T follicular helper cell (primary cell): ENCODE measurements at places on chromosomes 7 and 10.

DNA sequence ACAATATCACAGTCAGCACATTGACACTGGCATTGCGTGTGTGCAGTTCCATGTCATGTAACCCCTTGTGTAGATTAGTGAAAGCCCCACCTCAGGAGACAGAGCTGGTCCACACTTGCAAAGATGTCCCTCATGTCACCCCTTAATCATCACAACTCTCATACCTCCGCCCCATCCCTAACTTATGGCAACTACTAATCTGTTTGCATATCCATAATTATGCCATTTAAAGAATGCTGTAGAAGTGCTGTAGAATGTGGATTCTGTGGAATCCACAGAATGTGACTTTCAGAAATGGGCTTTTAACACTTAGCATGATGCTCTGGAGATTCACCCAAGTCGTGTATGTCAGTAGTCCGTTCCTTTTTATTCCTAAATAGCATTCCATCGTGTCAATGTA is 102.8 kb upstream of the VSTM2A start:
- no peak for DNase-seq

DNA sequence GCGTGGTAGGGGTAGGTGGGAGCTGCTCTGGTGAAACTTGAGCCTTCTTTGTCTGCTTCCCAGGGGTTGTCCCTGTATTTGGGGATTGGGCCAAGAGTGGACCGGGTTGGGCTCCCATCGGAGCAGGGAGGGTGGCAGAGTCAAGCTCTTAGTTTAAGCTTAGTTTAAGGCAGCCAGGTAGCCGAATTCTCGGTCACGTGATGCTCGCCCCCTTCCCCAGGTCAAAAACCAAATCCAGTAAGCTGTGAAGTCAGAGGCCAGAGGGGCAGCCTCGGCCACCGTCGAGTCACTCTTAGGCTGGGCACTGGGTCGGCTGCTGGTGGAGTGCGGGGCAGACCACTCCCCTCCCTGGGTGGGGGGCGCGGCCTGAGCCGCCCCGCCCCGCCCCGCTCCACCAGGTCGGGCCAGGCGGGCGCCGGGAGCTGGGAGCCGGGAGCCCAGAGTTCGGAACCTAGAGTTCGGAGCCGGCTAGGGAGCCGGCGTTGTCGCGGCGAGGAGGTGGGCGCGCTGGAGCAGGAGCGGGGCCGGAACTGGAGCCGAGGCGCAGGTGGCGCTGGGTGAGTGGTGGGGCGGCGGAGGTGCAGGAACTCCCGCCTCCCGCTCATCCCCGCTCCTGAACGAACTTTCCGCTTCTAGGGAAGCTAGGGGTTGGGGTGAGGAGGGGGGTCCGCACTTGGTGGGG is 2.8 kb upstream of the LZTS2 start:
- DNase-seq, result peak; percentile 21

GRCh38 chr7:144903201-144903600 is 67.3 kb upstream of the TPK1 start:
- DNase-seq, result no peak

DNA sequence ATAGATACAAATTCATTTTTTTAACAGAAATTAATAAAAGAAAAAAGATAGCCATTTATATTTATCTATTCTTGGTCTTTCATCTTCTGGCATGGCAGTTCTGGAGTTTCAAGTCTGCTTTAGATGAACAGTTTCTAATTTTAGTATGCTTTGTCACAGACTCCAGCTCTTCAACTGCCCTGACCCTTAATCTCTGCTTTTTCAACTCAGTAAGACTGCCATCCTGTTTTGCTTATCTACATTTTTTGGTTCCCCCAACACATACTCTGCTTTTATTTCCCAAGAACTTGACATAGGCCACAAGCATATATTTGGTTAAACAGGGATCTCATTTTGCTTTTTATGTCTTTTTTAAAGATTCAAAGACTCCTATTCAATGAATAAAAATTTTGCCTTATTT is 309.3 kb upstream of the KCND2 start:
- no peak for DNase-seq

DNA sequence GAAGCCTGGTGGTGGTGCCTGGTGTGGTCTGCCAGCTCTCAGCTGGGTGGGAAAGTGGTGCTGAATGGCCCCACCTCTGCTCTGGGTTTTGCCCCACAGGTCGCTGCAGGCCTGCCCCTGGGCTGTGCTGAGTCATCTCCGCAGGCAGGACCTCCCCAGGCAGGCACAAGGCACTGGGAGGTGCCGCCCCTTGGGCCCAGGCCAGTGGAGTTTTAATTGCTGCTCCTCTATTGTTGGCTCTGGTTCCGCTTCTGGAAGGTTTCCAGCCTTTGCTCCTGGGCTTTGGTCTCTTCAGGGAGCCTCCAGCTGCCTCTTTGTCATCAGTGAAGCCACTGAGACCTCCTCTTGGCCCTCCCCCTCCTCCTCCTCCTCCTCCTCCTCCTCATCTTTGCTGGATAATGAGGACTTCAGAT is 180.3 kb upstream of the GRB10 start:
- no peak for DNase-seq

GRCh38 chr7:16558761-16559302 is 32.2 kb downstream of the LRRC72 start:
- DNase-seq, result no peak

- DNase-seq, result peak; percentile 37
These were observed 167.6 kb downstream of the AMPH start for GRCh38 chr7:38463277-38464225.

GRCh38 chr7:50292165-50292757 is 12.3 kb upstream of the IKZF1 start:
- no peak for DNase-seq

DNA sequence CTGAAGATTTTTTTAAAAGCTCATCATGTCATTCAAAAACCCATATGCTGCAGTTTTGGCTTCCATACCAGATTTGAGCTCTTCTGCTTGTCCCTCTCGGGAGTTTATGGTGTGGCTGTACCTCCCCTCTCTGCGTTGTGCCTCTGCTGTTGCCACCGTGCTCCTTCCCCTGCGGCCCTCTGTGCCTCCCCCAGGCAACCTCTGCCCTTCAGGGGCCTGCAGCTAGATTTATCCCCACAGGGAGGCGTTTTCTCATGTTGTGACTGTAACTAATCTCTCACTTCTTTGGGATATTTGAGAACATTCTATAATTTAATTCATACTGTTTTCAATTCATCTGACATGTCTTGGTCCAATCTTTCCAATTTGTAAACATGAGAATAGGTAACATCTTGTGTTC is 52.7 kb downstream of the TASOR2 start:
- DNase-seq, result no peak

GRCh38 chr7:157537056-157537455 is 200.3 kb downstream of the DNAJB6 start:
- DNase-seq, result no peak

DNA sequence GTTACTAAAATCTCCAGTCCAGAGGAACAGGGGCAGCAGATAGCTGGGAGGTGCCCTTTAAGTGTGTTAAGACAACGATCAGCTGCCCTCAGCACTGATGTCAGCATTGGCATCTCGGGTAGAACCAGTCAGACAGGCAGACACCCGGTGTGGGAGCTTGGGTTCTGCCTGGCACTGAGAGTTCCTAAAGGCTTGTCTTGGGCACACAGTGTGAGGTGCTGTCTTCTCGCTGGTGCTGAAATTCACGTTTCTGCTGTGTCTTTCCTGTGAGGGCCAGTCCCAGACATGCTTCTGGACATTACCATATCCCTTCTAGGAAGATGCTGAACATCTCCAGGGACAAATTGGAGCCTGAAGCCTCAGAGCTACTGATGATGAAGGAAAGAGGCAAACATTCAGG is 156.2 kb downstream of the DNAJB6 start:
- DNase-seq, result no peak

DNA sequence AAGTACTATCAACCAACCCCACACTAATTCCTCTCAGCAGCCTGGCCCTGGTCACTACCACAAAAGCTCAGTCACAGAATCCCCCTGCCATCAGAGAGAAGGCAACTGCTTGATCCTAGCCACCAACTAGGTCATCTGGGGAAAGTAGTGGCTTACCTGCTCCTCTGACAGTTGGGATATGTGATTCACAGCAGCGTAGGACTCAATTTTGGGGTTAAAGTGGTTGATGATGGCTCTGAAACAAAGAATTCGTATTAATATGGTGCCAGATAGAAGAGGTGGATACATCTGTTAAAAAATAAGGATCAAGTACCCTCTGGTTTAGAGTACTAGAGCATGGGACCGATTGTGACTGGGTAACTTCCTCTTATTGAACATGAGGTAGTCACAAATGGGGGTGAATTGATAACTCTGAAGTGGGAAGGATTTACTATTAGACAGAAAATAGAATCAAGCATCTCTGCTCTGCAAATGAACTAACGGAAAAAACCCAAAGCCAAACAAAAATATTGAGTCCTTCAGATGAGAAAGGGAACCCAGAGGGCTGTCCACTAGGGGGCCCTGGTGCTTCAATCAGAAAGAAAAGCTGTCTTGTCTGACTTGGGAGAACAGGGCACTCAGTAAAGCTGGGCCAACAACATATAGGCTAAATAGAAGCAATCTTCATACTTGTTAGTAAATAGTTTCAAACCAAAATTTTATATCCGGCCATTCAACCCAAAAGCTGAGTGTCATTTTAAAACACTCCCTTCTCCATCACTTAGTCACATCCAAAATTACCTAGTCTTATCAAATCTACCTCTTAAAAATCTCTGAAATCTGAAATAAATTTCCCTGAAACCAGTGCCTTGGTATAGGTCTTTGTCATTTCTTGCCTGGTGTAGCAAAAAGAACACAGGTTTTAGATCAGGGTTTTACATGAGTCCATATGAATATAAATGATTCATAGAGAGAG is 45.9 kb upstream of the KCNIP2 start:
- peak; percentile 36 for DNase-seq

DNA sequence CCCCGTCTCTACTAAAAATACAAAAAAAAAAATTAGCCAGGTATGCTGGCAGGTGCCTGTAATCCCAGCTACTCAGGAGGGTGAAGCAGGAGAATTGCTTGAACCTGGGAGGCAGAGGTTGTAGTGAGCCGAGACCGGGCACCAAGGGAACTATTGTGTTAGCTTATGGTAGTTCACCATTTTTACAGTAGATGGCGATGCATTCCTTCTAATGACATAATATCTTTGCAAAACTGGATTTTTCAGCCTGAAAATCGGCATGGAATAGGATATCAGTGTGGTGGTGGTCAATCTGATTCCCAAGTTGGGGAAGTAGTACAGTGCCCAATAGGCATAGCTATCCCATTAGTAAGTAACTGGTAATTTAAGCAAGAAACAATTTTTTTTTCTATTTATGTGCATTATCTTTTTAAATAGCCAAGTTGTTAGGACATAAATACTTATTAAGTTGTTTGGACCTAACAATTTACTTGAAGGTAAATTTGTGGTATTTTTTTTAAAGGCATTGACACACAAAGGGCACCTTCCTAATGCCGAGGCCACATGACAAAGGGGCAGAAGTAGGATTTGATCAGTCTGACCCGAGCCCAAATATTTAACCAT is 17.6 kb upstream of the IMPDH1 start:
- no peak for DNase-seq

- no peak for DNase-seq
These were observed 24.9 kb upstream of the NPS start for GRCh38 chr10:127524229-127524628.

DNA sequence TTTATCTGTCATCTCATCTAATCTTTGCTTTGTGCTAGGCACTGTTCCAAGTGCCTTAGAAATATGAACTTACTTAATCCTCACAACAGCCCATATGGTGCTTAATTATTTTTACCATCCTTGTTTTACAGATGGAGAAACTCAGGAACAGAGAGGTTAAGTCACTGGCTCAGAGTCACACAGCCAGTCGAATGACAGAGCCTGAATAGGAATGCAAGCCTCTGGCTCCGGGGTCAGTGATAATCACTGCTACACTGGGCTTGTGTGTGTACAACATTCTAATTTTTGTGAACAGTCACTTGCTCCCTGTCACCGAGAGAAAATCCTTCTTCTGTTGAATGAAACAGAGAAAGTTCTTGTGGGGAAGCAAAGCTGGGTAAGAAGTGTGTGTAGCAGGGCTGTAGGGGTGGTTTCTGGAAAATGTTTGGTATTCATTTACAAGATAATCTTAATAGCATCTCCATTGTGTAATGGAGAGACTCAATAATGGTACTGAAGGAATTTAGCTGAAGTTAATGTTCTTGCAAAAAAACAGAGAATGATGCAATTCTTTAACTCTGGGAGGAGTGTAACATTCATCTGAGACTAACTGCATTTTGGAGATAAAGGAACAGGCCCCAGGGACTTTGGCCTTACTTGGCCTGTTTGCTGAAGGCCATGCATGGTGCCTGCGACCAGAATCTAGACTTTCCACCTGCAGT is 290.6 kb downstream of the FRMD4A start:
- no peak for DNase-seq
